Activated naive CD4-positive, alpha-beta T cell treated with Interleukin-2 at 50 U/mL for 16 hours (primary cell): ENCODE measurements at places on chromosomes 2 and 18.

- no peak for DNase-seq
Measured at GRCh38 chr2:206984206-206984605, 44.9 kb downstream of the CPO start.

DNA sequence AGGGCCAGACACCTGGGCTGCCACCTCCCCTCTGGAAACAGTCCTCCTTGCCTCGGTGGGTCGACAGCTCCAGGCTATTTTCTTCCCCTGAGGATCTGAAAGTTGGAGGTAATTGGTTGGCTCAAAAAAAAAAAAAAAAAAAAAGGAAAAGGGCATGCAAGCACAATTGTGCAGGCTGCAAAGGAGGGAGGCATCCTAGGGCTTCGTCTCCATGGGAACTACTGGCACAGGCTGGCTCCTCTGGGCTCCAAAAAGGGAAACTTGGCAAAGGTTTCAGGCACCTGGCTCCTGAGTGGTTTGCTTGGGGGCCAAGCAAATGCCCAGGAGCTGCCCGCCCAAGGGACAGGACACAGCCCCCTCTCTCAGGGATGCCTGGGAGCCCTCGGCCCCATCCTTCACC lies 1.1 kb upstream of the KCNIP3 start:
- DNase-seq: no peak

GRCh38 chr18:52310651-52311050 lies 29.3 kb upstream of the DCC start:
- DNase-seq: no peak

DNA sequence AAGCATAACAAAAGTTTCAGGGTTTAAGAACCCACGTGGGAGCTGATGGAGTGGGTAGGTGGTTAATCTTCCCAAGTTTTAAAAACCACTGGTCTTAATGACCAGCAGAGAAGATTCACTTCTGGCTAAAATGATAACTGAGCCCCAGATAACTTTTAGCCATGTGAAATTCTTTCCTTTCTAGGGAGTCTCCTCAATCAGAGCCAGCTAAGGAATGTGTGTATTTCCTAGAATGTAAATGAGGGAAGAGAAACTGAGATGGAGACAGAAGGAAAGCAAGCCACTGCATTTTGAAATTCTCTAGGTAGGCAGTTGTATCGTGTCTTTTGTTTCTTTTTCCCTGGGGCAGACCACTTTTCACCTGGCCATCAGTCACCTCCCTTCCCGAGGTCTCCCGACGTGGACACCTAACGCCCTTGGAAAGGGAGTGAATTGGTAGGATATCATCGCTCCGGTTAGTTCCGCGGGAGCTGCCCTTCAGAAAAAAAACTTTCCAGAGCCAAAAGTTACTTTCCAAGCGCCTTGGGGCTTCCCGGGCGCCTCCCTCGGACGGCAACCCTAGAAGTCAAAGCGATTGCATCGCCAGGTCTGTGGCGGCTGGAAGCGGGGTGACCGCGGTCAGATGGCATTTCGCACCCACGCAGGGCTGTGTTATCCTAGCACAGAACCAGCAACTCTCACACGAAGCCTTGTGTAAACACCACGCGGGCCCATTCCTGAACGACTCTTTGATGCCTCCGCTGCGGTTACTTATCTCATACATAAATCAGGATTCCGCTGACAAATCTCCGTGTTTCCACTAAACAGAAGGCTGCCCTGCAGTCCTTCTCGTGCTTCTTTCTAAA lies 1.3 kb downstream of the COLEC12 start:
- DNase-seq: no peak

- DNase-seq: no peak
Measured at GRCh38 chr2:208541989-208542464, 135.4 kb downstream of the PTH2R start.

DNA sequence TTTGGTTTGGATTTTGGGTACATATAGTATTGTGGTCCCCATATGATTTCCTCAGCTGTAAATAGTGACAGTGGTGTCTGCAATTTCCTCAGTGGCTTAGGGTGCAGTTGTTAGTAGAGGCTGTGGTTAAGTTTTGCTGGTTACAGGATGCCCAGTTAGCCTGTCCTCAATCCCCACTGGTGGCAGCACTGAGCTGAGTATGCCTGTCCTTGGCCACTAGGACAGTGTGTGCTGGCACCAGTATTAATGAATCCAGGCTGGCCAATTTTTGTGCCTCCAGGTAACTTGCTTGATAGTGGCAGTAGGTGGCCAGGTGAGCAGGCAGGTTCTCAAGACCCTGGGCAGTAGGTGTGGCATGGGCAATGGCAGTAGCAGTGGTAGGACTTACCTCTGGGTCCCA lies 973.1 kb downstream of the TMEM182 start:
- no peak for DNase-seq

DNA sequence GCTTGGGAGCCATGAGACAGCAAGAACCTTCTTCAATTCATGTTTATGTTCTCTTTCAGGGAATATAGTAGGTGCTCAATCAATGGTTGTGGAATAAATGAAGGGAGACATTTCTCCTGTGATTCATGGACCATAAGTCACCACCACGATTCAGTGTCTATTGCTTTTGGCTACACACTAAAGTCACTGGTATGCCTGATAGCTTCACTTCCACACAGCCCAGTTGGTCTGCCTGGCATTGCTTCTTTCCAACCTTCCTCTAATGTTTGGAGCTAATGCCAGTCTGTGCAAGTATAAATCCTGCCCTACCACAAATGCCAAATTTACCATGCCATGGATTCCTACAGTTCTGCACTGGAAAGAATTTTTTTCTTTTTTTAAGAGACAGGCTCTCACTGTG lies 1.3 kb upstream of the CXCR1 start:
- DNase-seq: no peak

DNA sequence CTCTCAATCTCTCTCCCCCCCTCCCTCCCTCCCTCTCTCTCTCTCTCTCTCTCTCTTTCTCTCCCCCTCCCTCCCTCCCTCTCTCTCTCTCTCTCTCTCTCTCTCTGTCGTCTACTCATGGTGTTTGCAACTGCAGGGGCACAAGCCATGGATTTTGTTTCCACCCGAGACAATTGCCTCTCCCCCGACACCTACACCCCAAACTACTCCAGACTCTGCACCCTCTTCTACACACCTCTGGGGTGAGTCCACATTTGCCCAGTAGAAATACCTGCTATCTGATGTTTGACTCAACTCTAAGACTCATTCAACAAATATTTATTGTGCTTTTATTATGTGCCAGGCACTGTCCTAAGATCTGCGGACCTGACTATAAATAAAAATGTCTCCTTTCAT lies 93.7 kb downstream of the TMEM17 start:
- DNase-seq: no peak

DNA sequence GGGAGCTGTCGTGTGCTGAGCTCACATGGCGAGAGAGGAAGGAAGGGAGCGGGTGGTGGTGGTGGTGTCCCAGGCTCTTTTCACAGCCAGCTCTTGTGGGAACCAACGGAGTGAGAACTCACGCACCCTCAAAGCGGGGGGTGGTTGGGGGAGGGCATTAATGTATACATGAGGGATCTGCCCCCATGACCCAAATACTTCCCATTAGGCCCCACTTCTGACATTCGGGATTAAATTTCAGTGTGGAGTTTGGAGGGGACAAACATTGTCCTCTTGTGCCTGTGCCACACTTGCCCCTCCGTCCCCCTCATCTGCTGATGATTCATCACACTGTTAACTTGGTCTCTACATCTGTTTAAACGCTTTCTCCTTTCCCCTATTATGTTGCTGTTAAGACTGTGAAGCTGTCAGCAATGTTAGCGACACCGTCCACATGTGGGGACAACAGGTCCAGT lies 22.5 kb downstream of the INPP4A start:
- no peak for DNase-seq

- no peak for DNase-seq
Measured at GRCh38 chr18:11747731-11748130, 58.7 kb downstream of the GNAL start.

DNA sequence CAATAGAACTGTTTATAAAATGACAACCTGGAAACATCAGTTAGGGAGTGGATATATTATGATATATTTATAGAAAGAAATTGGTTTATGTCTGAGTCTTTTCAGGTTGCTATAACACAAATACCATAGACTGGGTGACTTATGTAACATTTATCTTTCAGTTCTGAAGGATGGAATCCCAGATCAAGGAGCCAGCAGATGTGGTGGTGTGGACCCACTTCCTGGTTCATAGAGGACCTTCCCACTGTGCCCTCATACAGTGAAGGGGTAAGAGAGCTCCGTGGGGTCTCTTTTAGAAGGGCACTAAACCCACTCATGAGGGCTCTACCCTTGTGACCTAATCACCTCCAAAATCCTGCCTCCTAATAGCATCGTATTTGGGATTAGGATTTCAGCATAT lies 86.7 kb downstream of the BCL2 start:
- no peak for DNase-seq

GRCh38 chr18:24075767-24076597 lies 61.4 kb downstream of the TTC39C start:
- DNase-seq: peak; percentile 79

DNA sequence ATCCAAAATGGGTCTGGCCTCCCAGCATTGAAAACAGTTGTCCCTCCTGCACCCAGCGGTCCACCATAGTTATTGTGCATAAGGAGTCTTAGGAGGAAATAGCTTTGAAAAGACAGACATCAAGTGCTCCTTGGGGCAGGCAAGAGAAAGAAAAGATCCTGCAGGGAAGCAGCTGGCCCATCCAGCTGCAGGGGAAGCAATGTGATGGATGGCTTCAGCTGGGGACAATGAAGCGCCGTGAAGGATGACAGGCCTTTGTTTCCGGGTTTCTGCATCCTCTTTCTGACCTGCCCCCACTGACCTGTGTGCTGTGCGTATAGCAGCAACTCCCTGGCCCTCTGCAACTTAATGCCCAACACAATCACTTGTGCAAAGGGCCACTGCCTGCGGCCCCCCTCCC lies 142.9 kb upstream of the NCKAP5 start:
- DNase-seq: no peak

DNA sequence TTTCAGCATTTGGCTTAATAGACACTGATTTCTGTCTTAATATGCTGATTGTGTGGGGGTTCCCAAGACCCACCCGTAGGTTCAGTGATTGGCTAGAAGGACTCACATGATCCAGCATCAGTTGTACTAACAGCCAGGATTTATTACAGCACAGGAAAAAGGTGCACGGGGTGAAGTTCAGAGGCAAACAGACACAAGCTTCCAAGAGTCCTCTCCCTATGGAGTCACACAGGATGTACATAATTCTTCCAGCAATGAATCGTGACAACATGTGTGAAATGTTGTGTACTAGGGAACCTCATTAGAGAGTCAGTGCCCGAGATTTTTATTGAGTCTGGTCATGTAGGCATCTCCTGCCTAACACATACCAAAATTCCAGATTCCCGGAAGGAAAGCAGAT lies 52.8 kb downstream of the GALNT1 start:
- no peak for DNase-seq

DNA sequence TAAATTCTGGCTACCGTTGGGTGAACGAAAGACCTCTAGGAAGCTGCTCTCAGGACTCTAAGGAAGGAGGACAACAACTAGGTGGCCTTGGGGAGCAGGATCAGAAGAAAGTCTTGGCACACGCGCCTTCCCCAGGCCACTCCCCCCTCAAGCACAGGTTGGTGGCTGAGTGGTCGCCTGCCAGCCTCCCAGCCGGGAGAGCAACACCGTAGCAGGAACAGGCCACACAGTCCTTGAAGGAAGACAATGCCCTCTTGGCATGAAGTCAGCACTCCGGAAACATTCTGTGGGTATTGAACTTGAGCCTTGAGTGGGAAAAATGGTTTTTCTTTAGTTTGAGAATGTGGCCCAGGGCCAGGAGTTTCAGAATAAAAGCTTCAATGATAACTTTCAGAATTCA lies 87.4 kb upstream of the AGAP1 start:
- no peak for DNase-seq

GRCh38 chr2:112835536-112836162 lies 930 bp downstream of the IL1B start:
- DNase-seq: no peak

- peak; percentile 12 for DNase-seq
Measured at GRCh38 chr18:70659036-70659925, 370.4 kb downstream of the SOCS6 start.

- DNase-seq: no peak
Measured at GRCh38 chr2:16263241-16263890, 323.0 kb downstream of the MYCN start.

DNA sequence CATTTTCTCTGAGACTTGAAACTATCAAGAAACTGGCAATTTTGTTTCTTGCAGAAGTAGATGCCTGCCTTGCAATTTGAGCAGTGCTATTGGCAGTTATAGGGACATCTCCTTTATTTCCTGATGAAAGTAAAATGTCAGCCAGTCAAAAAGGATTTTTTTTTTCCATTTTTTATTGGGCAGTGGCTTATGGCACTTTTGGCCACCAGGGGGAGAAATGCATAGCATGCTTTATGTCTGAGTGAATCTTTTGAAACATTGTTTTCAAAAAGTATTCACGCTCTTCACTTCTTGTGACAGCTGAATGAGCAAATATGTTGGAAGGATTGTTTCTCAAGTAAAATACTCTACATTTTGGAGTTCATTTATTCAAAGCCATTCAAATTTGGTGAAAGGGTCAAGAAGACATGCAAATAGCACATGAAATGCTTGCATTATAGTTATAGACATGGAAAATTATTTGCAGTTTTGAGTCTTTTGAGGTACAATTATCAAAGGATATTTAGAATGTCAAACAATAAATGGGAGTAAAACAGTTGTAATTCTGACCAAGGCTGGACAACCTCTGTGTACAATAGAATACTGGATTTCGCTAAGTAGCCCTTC lies 491.0 kb downstream of the CDH2 start:
- DNase-seq: no peak

- DNase-seq: no peak
Measured at GRCh38 chr2:23843051-23843976, 83.6 kb downstream of the ATAD2B start.

- DNase-seq: no peak
Measured at GRCh38 chr2:171347591-171348032, 86.2 kb downstream of the METTL8 start.
